GM23338 (cell line): ENCODE measurements at places on chromosomes 13 and 19. TPM values are rescaled to one million over a fixed set of nuclear protein-coding genes. Genes with fewer than 3 reads are reported as not detected.

Gene CLIP3
- 12.4 and 19.1 TPM in 2 replicates for total RNA-seq

- no peaks in the 10 kb centered on the region for H3K27me3 ChIP-seq
- no peak for DNase-seq
- no peaks in the 10 kb centered on the region for H3K36me3 ChIP-seq
- H3K4me3 ChIP-seq: no peak overlapping the region
These were observed 18.4 kb downstream of the TEX29 start for GRCh38 chr13:111338841-111339240.

GRCh38 chr13:50387051-50387581, 371.9 kb downstream of the KCNRG start:
- peak overlapping the region; percentile 68 for H3K27ac ChIP-seq
- 0 out of 2 replicates have a peak overlapping the region, but pooled peaks have one; percentile 10 for H3K4me3 ChIP-seq
- no peaks in the 10 kb centered on the region for H3K27me3 ChIP-seq
- H3K36me3 ChIP-seq: no peaks in the 10 kb centered on the region

DNA sequence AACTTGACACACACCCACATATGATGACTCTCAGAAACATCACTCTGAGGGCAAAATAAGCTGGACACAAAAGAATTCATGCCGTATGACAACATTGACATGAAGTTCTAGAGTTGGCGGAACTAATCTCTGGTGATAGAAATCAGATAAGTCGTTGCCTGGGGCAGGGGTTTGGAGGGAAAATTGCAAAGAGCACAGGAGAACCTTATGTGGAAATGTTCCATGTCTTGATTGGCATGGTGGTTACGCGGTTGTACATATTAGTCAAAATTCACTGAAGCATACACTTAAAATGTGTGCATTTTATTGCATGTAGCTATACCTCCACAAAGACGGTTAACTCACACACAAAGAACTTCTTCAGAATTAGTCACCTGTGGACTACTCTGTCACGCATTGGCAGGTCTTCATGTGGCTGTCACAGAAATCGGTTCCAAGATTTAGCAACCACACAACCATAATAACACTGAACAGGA, 137.8 kb upstream of the GJB6 start:
- no peak for DNase-seq
- H3K4me1 ChIP-seq: peaks cover 5% of the 10 kb centered on the region; the same call in 1 of the 2 replicates
- peaks cover 5% of the 10 kb centered on the region; the same call in 1 of the 2 replicates for H3K27me3 ChIP-seq
- H3K4me3 ChIP-seq: no peak overlapping the region

- no peaks in the 10 kb centered on the region for H3K27me3 ChIP-seq
- no peak for DNase-seq
- H3K4me1 ChIP-seq: no peaks in the 10 kb centered on the region
These were observed 449.8 kb downstream of the COG6 start for GRCh38 chr13:40105231-40105630.

DNA sequence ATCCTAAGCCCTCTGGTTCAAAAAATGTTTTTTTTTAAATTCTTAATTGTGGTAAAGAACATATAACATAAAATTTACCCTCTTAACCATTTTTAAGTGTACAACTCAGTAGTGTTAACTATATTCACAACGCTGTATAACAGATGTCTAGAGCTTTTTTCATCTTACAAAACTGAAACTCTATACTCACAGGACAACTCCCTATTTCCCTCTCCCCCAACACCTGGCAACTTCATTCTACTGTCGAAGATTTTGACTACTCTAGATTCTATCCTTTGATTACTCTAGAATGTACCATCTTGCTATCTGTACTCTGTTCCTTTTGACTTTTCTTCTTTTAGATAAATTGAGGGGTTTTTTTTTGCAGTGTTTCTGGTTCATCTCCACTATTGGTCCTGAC, 200.4 kb downstream of the KLF12 start:
- peaks cover 15% of the 10 kb centered on the region for H3K4me1 ChIP-seq
- no peaks in the 10 kb centered on the region for H3K27me3 ChIP-seq
- H3K4me3 ChIP-seq: no peak overlapping the region
- no peak for DNase-seq
- H3K27ac ChIP-seq: no peak overlapping the region
- H3K36me3 ChIP-seq: no peaks in the 10 kb centered on the region
